Ureter (tissue), 1 donor: ENCODE measurements at places on chromosomes 6 and 20.

- DNase-seq = no peak
Observed at GRCh38 chr6:28207510-28208110, 17.5 kb upstream of the ZSCAN9 start.

DNA sequence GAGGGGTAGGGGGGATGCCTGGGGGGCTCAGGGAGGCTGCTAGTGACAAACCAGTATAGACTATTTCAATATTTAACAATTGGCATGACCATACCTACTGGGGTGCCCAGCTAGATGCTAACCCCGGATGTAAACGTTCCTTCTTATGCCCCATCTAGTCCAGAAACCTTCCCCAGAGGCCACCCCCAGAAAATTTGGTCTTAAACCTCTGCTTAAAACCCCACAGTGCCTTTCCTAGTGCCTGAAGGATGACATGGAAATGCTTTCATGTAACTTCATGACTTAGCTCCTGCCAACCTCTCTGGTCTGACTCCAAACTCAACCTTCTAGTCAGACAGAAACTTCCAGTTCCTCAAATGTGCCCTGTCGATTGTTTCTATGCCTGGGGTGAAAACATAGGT lies 52.0 kb downstream of the JPH2 start:
- no peak for DNase-seq

- no peak for DNase-seq
Observed at GRCh38 chr6:135642912-135643311, 145.4 kb upstream of the AHI1 start.

DNA sequence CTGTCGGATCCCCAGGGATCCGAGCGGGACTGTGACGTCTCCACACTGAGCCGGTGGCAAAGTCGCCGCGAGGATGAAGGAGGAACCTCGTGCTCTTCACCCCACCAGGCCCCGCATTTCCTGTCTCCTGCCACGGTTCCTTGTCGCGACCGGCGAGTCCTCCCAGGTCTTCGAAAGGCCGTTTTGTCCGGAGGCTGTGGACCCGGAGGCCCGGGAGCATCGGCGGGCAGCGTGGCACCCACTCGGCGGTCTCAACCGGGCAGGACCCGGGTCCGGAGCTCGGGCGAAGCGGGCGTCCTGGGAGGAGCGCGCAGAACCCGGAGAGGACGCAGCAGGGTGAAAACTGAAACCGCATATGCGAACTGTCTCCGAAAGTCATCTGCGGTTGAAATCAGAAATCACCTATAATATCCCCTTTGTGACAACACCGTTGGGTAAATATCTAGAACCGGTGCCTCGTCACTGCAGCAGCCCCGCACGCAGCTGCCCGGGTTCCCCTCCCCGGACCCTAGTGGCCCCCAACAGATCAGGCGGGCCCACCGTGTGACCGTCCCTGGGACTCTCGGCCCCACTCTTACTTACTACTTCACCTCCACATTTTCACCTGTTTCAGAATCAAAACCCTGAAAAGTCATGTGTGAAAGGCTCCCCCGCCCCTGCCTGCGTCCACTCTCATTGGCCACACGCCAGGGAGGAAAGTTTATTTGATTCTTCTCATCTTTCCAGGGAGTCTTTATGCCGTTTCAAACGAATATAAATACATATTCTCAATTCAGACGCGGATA lies 3.1 kb upstream of the ULBP2 start:
- peak; percentile 45 for DNase-seq

GRCh38 chr6:113289166-113289565 lies 568.0 kb upstream of the MARCKS start:
- no peak for DNase-seq

GRCh38 chr20:42530191-42530590 lies 659.5 kb downstream of the PTPRT start:
- no peak for DNase-seq

GRCh38 chr6:35363293-35363750 lies 21.0 kb downstream of the PPARD start:
- DNase-seq = no peak

DNA sequence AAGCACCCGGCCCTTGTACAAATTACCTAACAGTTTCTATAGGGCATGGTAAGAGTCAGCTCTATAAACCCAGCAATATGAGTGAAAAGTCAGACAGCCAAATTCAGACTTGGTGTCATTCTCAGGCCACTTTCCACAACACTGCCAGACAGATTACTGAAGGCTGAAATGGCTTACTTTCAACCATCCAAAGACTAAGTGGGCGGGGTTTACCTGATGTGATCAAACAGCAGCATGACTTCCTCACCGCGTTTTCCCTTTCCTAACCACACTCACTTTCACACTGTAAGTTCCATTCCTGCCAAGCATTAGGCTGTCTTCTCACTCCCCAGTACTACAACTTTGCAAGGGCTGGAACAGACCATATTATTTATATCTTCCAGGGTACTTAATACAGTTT lies 85.9 kb downstream of the SMLR1 start:
- DNase-seq = no peak

DNA sequence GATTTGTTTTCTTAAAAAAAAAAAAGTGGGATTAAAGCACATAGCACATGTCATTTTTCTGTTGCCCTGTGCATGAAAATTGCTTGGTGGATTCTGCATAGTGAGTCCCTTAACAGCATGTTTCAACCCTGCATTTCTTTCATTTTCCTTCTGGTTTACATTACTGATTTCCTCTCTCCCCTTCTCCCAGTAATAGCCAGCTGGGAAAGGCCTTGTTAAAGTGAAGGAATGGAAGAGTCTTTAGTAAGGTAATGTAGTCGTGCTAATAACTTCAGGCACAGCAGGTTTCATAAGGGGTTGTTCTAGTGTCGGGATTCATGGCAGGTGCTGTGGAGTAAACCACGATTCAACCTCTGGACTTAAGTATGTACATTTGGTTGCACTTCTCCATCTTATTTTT lies 202.4 kb downstream of the FARS2 start:
- DNase-seq = no peak

- DNase-seq = no peak
Observed at GRCh38 chr20:3134151-3134550, 25.5 kb downstream of the FASTKD5 start.

DNA sequence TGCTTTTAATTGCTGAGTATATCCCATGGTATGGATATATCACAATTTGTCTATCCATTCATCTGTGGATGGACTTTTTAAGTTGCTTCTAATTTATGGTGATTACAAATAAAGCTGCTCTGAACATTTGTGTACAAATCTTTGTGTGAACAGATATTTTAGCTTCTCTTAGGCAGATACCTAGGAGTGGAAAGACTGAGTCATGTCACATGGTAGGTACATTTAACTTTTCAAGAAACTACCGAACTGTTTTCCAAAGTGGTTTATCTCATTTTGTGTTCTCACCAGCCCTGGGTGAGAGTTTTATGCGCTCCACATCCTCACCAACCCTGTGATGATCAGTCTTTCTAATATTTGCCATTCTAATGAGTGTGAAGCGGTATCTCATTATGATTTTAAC lies 31.0 kb upstream of the ZNFX1 start:
- DNase-seq = no peak

GRCh38 chr6:152765331-152765730 lies 14.7 kb downstream of the VIP start:
- no peak for DNase-seq

DNA sequence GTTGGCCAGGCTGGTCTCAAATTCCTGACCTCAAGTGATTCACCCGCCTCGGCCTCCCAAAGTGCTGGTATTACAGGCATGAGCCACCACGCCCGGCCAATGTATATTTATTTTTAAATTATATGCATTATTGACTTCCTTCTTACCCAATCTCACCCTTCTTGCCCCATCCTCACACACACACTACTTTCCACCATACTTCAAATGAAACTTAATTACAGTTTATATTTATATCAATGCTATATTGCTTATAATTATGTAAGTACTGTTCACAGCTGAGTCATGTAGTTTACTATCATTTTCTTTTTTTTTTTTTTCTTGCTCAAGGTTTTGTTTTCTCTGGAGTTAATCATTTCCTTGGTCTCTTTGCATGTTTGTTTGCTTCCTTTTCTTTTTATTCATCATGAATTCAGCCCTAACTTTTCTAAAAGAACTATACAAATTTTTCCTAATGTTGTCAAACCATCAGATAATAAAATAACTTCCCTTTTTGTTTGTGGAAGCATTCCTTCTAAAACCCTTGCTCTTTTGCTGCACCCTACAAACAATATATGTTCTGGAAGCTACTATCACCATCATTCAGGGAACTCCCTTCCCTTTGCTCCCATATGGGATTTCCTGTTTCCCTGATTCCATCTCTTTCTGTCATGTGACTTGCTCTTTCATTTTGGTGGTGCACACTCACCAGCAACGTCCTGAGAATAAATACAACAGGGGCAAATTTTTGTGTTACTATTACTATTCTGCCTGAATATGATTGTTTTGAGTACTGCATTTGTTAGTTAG lies 201.7 kb upstream of the SASH1 start:
- no peak for DNase-seq

DNA sequence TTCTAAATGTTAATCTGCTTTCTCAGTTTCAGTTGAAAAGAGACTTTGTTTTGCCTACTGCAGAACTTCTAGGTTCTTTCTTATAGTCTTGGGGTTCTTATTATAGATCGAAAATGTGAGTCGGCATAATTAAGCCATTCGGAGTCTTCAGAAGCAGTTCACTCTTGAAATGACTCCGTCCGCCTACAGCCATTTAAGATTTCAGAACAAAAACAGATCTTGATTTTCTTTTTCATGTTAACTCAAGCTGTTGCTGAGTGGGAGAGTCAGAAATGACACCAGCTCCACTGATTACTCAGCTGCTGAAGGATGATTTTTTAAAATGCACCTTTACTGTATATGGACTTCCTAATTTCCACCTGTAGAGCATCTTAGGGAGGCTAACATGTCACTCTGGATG lies 15.9 kb downstream of the PRDM1 start:
- DNase-seq = no peak
